ENCODE measurements at places on chromosomes 13 and 19.
A peak's percentile ranks its signal among the peaks of the same experiment; 100 is the strongest.

- peak; percentile 87 for DNase-seq
Observed at GRCh38 chr19:44643605-44644401, at the start of gene PVR. TSS of gene PVR (plus strand) at chr19:44643910. CDS start at chr19:44644097, 187 bp downstream.

DNA sequence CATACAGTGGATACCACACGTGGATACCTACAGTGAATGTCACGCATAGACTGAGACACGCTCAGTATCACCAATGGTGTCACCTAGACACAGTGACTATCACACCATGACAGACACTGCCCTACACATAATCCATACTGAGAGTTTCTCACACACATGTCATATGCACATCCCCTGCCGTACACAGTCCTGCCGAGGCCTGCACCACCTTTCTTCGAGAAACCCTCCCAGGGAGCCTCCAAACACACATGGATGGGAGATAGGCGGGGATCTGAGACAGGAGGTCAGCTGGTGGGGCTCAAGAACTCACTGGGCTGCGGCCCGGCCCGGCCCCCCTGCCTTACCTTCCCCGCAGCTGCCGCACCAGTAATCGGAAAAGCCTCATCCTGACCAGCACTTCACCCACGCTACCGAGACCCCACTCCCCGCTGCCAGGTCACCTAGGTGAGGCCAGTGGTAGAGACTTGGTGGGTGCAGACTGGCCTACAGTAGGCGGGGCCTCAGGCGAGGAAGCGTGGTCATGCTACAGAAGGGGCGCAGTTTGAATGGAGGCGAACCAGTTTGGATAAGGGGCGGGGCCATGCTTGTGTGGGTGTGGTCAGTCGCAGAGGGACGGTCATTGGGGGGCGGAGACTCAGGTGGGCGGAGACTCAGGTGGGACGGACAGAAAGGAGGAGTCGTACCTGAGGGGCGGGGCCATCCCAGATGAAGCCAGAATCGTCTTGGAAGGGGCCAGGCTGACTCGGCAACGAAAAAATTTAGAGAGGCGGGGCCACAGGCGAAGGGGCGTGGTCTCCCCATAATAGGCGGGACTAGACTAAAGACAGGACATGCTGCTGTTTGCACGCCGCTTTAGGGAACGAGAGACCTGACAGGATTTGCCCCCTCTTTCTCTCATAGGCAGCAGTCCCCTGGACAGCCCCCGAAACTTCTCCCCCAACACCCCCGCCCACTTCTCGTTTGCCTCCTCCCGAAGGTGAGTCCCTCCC, 2.1 kb downstream of the MAST1 start:
- DNase-seq: no peak

DNA sequence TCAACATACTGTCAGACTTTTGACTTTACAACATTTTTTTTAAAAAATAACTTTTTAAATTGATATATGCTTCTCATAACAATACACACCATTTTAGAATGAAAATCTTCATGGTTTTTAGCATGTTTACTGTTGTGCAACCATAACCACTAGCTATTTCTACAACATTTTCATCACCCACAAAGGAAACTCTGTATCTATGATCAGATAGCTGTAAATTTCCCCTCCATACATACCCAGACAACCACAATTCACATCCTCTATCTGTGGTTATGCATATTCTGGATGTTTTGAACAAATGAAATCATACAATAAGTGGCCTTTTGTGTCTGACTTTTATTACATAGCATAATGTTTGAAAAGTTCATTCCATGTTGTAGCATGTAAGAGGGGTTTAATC, 1666.0 kb downstream of the EFNB2 start:
- DNase-seq: no peak

GRCh38 chr13:40784540-40784939, 4.9 kb upstream of the SLC25A15 start:
- no peak for DNase-seq

- DNase-seq: no peak
Observed at GRCh38 chr13:82867284-82867683, 1015.0 kb downstream of the SLITRK1 start.

DNA sequence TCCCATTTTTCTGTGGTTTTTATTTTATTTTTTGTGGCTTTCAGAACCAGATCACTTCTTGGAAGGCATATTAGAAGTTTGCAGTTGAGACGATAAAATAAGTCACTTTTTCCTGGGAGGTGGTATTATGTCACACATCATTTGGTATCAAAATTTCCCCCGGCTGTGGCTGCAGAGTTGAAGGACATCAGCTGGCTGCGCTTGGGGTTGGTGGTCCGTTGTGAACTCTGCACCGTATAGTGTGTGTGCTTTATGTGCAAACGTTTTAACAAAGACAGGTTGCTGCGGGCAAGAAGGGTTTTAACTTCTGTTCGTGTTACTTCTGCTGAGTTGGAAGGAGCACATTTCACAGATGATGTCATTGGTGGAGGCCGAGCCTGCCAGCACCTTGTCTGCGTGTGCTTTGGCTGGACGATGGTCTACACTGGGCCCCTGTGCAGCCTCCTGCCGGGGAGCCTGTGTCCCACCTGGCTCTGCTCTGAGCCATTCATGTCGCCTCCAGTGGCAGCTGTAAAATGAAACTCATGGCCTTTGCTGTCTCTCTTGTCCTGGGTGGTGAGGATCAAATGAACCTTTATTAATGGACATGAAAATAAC, 9.6 kb downstream of the ATP11A start:
- DNase-seq: no peak

All from muscle of back (tissue), 13 donors.